Activated CD8-positive, alpha-beta T cell treated with anti-CD3 and anti-CD28 coated beads, Interleukin-2, amount 10 ng/mL, durations not matched to agents 7 days and 5 days (primary cell): ENCODE measurements at places on chromosomes 2 and 18. TPM values are rescaled to one million over a fixed set of nuclear protein-coding genes. Genes with fewer than 3 reads are reported as not detected.
A peak's percentile ranks its signal among the peaks of the same experiment; 100 is the strongest.

DNA sequence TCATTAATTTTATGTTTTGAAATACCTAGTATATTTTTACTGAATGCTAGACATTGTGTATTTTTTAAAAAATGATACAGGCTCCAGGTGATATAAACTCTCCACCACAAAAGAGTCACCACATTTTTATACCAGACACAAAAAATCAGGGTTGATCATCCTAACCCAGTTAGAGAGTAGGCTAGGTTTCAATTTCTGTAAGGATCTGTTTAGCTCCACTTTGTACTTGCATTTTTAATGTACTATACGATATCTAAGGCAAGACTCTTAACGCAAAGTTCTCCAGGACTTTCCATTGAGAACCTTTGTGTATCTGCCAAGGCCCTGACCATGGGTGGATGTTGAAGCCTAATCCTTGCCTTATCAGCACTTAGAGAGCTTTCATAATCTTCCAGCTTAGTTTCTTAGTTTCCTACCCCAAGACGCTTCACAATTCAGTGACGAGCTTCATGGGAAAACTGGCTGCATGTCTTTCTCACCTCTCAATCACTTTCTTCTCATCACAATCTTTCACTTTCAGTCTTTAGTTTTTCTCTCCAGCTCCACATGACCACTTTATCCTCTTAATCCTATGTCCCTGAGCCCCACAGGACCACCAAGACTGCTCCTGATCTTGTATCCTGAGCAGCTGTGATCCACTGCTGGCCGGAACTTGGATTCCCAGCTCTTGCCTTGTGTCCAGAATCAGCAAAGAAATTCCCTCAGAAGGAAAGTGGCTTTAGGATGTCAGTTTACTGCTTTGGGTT lies 635.8 kb downstream of the RNF144A start:
- peak overlapping the region; percentile 46 for H3K4me3 ChIP-seq
- peaks cover 26% of the 10 kb centered on the region for H3K36me3 ChIP-seq
- H3K27me3 ChIP-seq = no peaks in the 10 kb centered on the region
- DNase-seq = no peak

- no peak overlapping the region for H3K27ac ChIP-seq
- H3K4me3 ChIP-seq = no peak overlapping the region
- H3K27me3 ChIP-seq = no peaks in the 10 kb centered on the region
- H3K4me1 ChIP-seq = no peaks in the 10 kb centered on the region
- H3K36me3 ChIP-seq = peaks cover 10% of the 10 kb centered on the region
- DNase-seq = no peak
Observed at GRCh38 chr2:202815548-202816360, 55.8 kb downstream of the ICA1L start.

DNA sequence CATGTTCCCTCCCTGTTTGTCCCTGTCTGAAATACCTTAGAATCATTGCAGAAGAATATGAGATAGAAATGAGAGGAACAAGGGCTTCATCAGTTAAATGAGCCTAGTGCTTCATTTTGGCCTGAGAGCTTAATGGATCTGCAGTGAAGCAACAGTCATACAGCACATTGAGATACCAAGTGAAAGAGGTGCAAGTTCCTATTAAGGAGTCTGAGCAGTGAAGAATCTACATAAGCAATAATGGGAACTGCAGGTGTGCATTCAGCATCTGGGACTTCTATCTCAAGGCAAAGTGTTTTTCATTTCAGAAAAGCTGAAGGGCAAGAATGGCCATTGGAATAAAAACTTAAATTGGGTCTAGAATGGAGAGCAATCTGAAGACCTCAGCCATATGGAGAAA lies 323.2 kb upstream of the SLC39A10 start:
- peaks cover 4% of the 10 kb centered on the region for H3K27me3 ChIP-seq
- peaks cover 7% of the 10 kb centered on the region for H3K36me3 ChIP-seq
- no peak overlapping the region for H3K27ac ChIP-seq
- peaks cover 3% of the 10 kb centered on the region for H3K4me1 ChIP-seq
- no peak overlapping the region for H3K4me3 ChIP-seq

DNA sequence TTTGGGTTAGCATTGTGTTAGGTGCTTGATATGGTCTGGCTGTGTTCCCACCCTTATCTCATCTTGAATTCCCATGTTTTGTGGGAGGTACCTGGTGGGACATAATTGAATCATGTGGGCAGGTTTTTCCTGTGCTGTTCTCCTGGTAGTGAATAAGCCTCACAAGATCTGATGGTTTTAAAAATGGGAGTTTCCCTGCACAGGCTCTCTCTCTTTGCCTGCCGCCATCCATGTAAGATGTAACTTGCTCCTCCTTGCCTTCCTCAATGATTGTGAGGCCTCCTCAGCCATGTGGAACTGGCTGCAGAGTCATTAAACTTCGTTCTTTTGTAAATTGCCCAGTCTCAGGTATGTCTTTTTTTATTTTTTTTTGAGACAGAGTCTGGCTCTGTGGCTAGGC lies 2.8 kb downstream of the MSH2 start:
- no peaks in the 10 kb centered on the region for H3K27me3 ChIP-seq
- no peak overlapping the region for H3K27ac ChIP-seq
- H3K4me1 ChIP-seq = peaks cover 37% of the 10 kb centered on the region
- DNase-seq = no peak
- H3K36me3 ChIP-seq = peaks cover 40% of the 10 kb centered on the region

- H3K27ac ChIP-seq = no peak overlapping the region
- H3K4me3 ChIP-seq = no peak overlapping the region
- H3K27me3 ChIP-seq = no peaks in the 10 kb centered on the region
- no peak for DNase-seq
- H3K36me3 ChIP-seq = no peaks in the 10 kb centered on the region
Observed at GRCh38 chr2:128412181-128412871, 93.7 kb upstream of the HS6ST1 start.

DNA sequence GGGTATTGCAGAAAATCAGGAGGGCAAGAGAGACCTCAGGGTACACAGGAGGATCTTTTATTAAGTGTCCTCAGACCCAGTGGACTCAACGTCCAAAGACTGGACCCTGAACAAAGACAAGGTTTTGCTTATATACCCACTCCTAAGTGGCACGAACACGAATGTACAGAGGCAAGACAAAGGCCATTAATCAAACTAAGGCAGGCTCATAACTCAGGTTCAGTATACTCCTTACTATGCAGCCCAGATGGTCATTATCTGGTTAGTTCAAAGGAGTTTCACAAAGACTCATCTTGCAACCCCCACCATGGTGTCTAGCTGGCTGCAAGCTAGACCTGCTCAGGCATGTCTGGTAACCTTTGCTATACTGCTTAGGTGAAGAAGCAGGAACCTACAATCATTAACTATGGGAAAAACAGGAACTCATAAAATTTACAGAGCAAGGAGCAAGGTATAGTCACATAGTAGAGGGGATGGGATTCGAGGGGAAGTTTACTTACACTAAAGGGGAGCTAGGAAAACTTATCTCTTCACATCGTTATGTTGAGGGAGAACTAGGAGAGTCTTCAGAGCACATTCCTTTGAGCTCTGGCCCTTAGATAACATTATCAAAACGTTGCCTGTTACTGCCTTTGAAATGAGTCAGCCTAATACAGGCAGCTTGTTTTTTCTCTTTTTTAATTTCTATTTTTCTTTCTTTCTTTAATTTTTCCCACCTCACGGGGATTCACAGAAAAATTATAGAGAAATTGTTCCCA lies 33.9 kb downstream of the SLC4A3 start:
- peaks cover 16% of the 10 kb centered on the region for H3K27me3 ChIP-seq
- H3K27ac ChIP-seq = no peak overlapping the region
- DNase-seq = no peak
- no peaks in the 10 kb centered on the region for H3K36me3 ChIP-seq
- H3K4me1 ChIP-seq = no peaks in the 10 kb centered on the region
- no peak overlapping the region for H3K4me3 ChIP-seq

DNA sequence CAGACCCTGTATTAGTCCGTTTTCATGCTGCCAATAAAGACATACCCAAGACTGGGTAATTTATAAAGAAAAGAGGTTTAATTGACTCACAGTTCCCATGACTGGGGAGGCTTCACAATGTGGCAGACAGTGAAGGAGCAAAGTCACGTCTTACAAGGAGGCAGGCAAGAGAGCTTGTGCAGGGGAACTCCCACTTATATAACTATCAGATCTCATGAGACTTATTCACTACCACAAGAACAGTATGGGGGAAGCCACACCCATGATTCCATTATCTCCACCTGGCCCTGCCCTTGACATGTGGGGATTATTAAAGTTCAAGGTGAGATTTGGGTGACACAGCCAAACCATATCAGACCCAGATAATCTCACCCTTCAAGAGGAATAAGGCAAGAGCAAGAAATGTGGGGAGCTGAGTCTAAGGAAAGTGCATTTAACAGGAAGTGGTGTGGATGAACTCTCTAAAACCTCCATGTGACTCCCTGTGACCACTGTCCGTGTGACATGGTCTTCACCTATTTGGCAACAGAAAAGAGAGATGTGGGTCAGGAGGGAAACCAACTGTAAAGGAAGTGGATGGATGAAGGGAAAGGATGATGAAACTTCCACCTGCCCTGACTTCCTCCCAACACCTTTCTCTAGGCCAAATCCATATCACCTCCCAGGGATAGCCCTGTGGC lies 110.6 kb downstream of the ATL2 start:
- H3K4me3 ChIP-seq = no peak overlapping the region
- no peaks in the 10 kb centered on the region for H3K36me3 ChIP-seq
- H3K27ac ChIP-seq = peak overlapping the region; percentile 44
- H3K4me1 ChIP-seq = peaks cover 14% of the 10 kb centered on the region
- no peak for DNase-seq

The CYP26B1 gene
- not detected for total RNA-seq

The KIAA2012 gene
- total RNA-seq = not detected
